ENCODE measurements at places on chromosomes 5 and 9. TPM values are rescaled to one million over a fixed set of nuclear protein-coding genes. Genes with fewer than 3 reads are reported as not detected.
A peak's percentile ranks its signal among the peaks of the same experiment; 100 is the strongest.

PCDHB10 gene
- 0.94 TPM for total RNA-seq

DNA sequence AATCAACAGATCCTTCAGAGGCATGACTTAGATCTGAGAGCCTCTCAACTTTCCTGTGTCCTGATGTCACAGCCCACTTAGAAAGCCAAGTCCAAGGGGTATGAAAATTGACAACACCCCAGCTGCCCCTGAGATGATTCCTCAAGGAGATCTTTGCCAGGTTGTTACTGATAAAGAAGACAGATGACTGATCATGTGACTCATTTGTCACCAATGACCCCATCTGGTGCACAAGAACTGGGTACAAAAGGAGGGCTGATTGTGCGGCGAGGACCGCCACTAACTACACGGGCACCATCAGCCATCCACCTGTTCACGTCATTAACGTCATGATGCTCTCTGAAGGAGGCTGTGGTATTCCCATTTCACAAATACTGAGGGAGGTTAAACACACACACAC is 583.2 kb upstream of the KLF4 start:
- DNase-seq: no peak

DNA sequence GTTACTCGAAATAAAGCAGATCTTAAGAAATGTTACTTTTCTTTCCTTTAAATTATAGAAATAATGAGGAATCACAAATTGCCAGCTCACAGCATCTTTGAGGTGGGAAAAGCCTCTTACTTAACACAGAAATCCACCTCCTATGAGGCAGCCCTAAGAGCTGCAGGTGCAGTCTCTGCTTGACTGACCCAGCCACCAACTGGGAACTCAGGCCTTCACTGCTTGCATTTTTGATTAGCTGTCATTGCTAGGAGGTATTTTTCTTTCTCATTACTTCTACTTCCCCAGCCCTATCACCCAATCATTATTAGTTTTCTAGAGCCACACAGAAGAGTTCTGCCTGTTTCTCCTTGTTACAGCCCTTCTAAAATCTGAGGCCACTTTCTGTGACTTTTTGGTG is 416.5 kb upstream of the KLF4 start:
- DNase-seq: no peak

- DNase-seq: no peak
Observed at GRCh38 chr5:158755986-158756385, 343.7 kb downstream of the EBF1 start.

DNA sequence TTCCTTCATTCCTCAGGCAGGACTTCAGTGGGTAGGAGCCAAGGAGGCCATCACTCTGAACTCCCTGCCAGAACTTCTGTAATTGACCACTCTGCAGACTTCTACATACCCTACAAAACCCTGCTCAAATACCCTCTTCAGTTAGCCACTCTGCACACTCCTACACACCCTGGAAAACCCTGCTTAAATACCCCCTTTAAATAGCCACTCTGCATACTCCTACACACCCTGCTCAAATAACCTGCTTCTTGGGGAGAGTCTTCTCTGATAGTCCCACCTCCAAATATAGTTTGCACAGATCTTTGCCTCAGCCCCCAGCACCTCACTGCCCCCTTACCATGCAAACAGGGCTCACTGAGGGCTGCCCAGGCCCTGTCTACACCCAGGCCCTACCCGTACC is 18.6 kb upstream of the CARD19 start:
- DNase-seq: no peak

PDE6A gene
- total RNA-seq: 0.13 TPM

GRCh38 chr5:78698191-78698791 is 49.7 kb upstream of the LHFPL2 start:
- no peak for DNase-seq

CCDC180 gene
- total RNA-seq: 2.2 TPM

DNA sequence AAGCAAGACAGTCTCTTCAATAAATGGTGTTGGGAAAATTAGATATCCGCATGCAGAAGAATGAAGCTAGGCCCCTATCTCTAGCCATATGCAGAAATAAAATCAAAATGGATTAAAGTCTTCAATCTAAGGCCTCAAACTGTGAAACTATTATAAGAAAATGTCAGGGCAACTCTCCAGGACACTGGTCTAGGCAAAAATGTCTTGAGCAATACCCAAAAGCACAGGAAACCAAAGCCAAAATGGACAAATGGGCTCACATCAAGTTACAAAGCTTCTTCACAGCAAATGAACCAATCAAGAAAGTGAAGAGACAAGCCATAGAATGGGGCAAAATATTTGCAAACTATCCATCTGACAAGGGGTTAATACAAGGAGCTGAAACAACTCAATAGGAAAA is 338.8 kb downstream of the NNT start:
- no peak for DNase-seq

- peak; percentile 98 for DNase-seq
Observed at GRCh38 chr5:91379914-91380490, 3.1 kb downstream of the ARRDC3 start.

- DNase-seq: no peak
Observed at GRCh38 chr5:132854301-132854700, 12.0 kb downstream of the GDF9 start.

DNA sequence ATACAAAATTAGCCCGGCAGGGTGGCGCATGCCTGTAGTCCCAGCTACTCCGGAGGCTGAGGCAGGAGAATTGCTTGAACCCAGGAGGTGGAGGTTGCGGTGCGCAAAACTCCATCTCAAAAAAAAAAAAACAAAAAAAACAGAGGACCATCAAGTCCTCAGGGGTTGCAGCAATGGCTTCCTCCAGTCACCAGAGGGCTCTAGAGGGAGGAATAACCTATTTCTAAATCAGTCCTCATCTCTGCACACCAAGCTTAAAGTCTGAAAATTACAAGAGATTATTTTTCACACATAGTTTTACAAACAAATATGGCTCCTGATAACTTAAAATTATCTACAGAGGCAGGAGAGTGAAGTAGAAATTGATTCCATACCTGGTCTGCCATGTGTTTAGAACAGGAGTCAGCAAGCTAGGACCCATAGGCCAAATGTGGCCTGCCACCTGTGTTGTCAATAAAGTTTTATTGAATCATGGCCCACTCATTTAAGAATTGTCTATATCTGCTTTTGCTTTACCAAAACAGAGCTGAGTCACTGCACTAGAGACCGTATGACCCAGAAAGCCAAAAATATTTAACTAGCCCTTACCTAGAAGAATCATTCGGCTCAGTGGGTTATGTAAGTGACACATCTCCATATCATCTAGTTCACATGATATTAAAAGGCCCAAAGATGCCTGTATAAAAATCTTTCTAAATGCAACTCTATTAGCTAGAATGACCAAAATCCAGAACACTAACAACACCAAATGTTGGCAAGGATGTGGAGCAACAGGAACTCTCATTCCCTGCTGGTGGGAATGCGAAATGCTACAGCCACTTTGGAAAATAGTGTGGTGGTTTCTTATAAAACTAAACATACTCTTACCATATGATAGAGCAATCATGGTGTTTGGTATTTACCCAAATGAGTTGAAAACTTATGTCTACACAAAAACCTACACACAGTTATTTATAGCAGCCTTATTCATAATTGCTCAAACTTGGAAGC is 207.7 kb downstream of the FRMD3 start:
- no peak for DNase-seq

PCDHGC5 gene
- total RNA-seq: 6.1 TPM

GRCh38 chr5:153358315-153358976 is 132.0 kb upstream of the GRIA1 start:
- DNase-seq: no peak

PRUNE2 gene
- 19.9 TPM for total RNA-seq

DNA sequence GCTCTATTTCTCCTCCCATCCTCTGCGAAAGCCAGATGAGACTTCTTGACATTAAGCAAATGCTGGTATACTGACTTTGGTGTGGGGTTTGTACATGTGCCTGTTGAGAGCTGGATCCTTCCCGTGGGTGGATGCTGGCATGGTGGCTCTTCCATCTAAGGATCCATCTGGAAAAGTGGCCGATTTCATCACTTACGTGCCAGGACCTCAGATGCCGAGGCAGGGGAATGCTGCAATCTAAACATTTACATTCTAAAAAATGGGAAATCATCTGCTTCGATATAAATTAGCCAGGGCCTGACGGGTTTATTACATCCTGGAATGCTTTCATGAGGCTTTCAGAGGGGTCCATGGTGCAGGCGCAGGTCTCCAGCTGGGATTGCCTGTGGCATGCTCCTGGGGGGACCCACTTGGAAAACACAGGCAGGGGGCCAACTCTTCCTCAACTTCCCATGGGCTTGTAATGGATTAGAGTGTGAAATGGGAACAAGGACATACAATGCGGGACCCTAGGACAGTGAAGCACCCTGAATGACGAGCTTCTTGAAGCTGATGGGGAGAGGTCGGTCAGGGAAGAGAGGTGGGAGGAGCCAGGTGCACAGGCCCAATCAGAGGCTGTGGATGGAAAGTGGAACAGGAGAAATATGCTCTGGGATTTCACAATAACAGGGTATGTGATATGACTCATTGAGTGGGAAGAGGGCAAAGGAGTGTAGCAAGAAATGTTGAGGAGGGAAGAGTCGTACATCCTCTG is 105.5 kb upstream of the PITX1 start:
- DNase-seq: peak; percentile 22

BHMT2 gene
- total RNA-seq: 5.6 TPM

SAXO1 gene
- total RNA-seq: 0.05 TPM

ANKRD33B gene
- 15.2 TPM for total RNA-seq

DNA sequence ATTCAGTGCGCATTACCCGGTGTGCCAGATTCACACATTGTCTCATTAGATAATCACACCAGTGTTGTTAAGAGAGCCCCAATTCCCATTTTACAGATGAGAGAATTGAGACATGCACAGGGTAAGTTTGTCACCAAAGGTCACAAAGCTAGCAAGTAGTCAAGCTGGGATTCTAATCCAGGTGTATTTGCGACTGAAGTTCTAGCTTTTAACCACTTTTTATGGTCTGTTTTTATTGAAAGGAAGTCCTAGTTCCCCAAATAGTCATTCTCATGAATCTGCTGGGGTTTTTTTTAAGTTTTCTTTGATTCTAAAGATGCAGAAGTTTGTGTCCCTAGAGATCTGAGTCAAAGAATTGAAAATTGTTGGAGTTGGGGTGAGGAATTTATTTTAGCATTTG is 136.5 kb downstream of the DPYSL3 start:
- no peak for DNase-seq

GABBR2 gene
- total RNA-seq: 1.1 TPM

NOTCH1 gene
- total RNA-seq: 29.7 TPM

- DNase-seq: no peak
Observed at GRCh38 chr9:9215050-9215449, 1397.8 kb downstream of the PTPRD start.

WNT8A gene
- not detected for total RNA-seq

DNA sequence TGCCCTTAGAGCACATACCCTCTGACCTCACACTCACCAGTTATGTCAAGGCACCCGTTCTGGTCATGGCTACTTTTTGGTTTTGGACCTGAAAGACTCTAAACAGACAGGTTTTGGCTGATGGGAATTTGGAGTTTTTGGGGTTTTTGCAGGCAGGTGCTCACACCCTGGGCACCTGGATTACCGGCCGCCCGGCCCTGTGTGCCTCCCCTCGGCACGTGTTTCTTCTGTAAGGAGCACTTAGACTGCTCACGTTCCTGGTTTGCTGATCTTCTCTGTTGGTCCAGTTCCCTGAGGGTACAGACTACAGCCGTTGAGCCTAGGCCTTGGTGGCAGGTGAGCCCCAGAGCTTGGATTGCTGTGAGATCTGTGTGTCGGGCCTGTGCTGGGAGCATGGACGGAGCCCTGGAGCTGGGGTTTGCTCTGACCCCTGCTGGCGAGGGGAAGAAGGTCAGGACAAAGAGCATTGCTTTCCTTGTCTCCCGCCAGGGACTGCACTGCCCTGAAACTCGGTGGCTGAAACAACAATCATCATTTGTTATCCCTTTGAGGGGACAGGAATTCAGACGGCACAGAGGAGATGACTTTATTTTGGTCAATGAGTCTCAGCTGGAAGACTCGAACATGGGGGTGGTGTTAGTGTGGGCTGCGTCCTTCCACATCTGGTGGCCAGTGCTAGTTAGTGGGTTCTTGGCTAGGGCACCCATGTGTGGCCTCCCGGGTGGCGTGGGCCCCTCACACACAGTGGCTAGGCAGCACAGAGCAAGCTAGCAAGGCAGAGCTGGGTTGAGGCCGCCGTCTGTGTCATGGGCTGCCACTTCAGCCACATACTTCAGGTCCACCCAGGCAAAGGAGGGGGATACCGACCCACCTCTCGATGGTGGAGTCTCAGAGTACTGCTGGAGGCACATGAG is 76.4 kb downstream of the EHMT1 start:
- peak; percentile 80 for DNase-seq

UBE2QL1 gene
- total RNA-seq: 13.1 TPM

GRCh38 chr5:68378204-68378820 is 162.8 kb downstream of the PIK3R1 start:
- DNase-seq: no peak

DNA sequence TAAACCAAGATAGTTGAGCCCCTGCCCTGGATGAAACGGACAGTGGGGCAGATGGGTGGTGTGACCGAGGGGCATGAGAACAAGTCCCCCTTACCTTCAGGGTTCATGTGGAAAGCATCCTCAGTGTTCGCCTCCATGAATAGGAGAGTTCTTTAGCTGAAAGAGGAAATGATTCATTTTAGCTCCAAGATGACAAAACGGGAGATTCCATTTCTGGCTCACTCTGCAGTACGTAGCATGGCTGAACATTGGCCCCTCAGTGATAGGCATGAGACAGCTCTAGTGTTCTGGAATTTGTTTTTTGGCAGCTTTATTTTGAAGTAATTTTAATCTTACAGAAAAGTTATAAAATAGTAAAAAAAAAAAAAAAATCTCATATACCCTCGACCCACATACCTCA is 70.2 kb upstream of the AGXT2 start:
- DNase-seq: no peak

STC2 gene
- 6.0 TPM for total RNA-seq

DNA sequence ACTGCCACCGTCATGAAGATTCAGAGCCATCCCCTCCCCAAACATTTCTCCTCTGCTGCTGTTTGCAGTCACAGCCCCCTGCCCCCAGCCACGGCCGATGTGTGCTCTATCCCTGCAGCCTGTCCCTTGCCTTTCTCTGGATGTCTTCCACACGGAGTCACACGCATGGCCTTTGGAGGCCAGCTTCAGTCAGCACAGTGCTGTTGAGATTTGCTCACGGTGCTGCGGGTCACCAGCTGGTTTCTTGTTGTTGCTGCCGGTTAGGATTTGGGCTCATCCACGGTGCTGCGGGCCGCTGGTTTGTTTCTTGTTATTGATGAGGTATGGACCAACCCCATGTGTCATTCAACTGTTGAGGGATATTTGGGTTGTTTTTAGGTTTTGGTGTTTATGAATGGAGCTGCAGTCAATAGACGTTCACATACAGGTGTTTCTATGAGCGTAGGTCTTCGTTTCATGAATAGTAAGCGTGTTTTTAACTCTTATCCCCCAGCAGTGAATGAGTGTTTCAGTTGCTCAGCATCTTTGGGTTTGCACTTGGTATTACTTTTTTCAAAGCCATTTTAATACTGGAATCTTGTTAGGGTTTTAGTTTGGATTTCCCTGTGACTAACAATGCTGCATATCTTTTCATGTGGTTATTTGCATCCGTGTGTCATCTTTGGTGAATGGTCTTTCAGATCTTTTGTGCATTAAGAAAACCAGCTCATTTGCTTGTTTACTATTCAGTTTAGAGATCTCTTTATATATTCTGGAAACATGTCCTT is 57.6 kb downstream of the AHRR start:
- peak; percentile 53 for DNase-seq

Measured in cardiac septum (tissue), 1 donor.